ENCODE measurements at places on chromosomes 1 and 21.

DNA sequence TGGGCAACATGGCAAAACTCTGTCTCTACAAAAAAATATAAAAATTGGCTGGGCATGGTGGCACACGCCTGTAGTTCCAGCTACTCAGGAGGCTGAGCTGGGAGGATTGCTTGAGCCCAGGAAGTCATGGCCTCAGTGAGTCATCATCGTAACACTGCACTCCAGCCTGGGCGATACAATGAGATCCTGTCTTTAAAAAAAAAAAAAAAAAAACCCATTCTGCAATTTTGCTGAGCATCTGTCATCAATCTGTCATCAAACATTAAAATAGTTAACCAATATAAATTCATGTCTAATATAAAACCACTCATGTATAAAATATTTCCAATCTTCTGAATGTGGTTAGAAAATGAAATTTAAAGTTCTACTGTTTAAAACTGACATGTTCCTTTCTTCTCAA lies 56.9 kb downstream of the LPAR3 start:
- no peak for DNase-seq
- no peaks in the 10 kb centered on the region for H3K27me3 ChIP-seq
- H3K27ac ChIP-seq: no peak overlapping the region
- H3K36me3 ChIP-seq: no peaks in the 10 kb centered on the region
- no peaks in the 10 kb centered on the region for H3K4me1 ChIP-seq
- no peak overlapping the region for H3K4me3 ChIP-seq

GRCh38 chr1:6118415-6118814 lies 61.7 kb downstream of the CHD5 start:
- no peak for DNase-seq
- H3K4me1 ChIP-seq: no peaks in the 10 kb centered on the region

DNA sequence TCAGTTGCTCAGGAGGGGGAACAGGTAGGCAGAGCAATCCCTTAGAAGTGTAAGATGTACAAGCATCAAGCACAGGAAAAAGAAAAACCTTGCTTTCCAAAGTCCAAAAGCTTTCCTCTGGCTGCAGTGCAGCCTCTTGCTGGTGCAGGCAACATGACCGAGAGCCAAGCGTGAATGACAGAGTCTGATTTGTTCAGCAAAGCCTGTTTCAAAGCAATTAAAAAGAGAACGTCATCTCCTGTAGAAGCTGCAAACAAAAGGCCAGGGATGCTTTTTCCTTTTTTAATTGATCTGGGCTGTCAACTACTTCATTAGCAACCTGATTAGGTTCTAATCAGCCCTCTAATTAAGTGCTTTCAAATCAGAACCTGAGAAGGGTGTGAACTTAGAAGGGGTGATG lies 38.2 kb upstream of the PLA2G2C start:
- H3K4me3 ChIP-seq: no peak overlapping the region
- H3K27ac ChIP-seq: no peak overlapping the region
- no peak for DNase-seq

DNA sequence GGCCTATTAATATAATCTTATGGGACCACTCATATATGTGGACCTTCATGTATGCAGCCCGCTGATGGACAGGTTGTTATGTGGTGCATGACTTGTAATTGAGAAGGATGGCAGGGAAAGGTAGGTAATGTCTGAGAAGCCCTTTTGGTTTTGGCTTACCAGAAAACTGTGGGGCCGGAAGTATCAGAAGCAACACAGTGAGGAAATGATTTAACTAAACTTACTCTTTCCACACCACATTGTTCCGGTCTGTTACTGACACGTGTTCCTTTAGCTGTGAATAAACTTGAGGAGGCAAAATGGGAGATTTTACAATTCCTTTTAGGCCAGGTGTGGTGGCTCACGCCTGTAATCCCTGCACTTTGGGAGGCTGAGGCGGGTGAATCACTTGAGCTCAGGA lies 32.4 kb downstream of the KIF1B start:
- DNase-seq: no peak
- H3K27ac ChIP-seq: no peak overlapping the region
- peaks cover 36% of the 10 kb centered on the region for H3K4me1 ChIP-seq
- H3K27me3 ChIP-seq: no peaks in the 10 kb centered on the region

- DNase-seq: no peak
- no peak overlapping the region for H3K4me3 ChIP-seq
- H3K27me3 ChIP-seq: no peaks in the 10 kb centered on the region
- H3K27ac ChIP-seq: peak overlapping the region; percentile 32
- no peaks in the 10 kb centered on the region for H3K4me1 ChIP-seq
Observed at GRCh38 chr1:206633708-206634121, 1.6 kb upstream of the DYRK3 start.

- DNase-seq: no peak
- no peak overlapping the region for H3K27ac ChIP-seq
- H3K36me3 ChIP-seq: no peaks in the 10 kb centered on the region
- peaks cover 34% of the 10 kb centered on the region for H3K27me3 ChIP-seq
Observed at GRCh38 chr1:18120638-18121037, 13.0 kb downstream of the IGSF21 start.

DNA sequence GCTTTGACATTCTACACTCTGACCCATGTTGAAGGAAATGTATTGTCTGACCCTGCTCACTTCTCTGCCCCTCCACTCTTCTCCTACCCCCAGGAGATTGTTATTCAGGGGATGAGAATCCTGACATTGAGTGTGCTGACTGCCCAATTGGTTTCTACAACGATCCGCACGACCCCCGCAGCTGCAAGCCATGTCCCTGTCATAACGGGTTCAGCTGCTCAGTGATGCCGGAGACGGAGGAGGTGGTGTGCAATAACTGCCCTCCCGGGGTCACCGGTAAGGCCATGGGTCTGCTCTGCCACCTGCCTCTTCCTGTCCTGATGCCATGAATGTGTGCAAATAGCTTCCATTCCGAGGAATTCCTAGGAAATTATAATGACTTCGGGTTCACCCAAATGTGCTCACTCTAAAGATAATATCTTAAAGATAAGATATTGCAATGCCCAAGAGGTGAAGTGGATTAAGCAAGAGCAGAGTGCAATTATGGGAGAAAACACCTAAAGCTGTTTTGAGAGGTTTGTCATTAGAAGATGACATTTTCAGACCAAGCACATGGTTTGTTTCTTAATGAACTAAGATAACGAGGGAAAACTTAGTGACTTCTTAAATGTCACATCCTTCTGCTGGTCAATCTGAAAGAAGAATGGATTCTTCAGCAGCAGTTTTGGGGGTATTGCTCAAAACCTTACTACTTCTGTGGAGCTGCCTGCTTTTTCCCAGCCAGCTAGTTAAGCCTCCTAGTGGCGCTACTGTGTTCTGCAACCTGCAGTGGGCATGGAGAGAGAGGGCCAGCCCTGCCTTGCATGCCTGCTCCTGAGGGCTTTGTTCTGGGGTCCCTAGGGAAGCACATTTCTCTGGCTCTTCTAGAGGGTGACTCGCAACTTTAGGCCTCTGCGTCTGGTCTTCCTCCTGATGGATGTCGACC lies 41.6 kb downstream of the LAMC2 start:
- no peak overlapping the region for H3K4me3 ChIP-seq
- H3K27me3 ChIP-seq: no peaks in the 10 kb centered on the region
- H3K4me1 ChIP-seq: no peaks in the 10 kb centered on the region

GRCh38 chr1:193654951-193655735 lies 468.7 kb upstream of the B3GALT2 start:
- no peaks in the 10 kb centered on the region for H3K36me3 ChIP-seq
- H3K4me3 ChIP-seq: no peak overlapping the region
- no peaks in the 10 kb centered on the region for H3K4me1 ChIP-seq
- peak; percentile 78 for DNase-seq

DNA sequence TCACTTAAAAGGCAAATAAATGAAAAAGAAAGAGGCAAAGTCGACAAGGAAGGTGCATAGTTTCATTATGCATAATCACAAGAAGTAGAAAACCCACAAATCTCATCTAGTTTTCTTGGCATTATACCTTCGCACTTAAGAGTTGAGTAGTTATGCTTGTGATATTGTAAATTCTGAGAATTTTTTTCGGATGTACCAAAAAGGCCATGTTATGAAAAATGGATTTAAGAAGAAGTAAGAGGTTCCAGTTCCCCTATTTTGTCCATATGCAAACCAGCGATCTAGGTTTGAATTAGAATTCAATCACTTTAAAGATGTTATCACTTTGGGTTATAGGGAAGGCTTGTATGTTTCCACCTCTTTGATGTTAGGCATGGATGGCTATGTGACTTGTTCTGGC lies 7.9 kb upstream of the ERICH3 start:
- no peak overlapping the region for H3K4me3 ChIP-seq
- no peaks in the 10 kb centered on the region for H3K4me1 ChIP-seq
- H3K27me3 ChIP-seq: no peaks in the 10 kb centered on the region
- H3K36me3 ChIP-seq: no peaks in the 10 kb centered on the region
- H3K27ac ChIP-seq: no peak overlapping the region

GRCh38 chr1:41496080-41497055 lies 11.9 kb upstream of the EDN2 start:
- peaks cover 30% of the 10 kb centered on the region for H3K4me1 ChIP-seq
- DNase-seq: peak; percentile 86
- H3K27me3 ChIP-seq: no peaks in the 10 kb centered on the region
- H3K27ac ChIP-seq: peak overlapping the region; percentile 91

DNA sequence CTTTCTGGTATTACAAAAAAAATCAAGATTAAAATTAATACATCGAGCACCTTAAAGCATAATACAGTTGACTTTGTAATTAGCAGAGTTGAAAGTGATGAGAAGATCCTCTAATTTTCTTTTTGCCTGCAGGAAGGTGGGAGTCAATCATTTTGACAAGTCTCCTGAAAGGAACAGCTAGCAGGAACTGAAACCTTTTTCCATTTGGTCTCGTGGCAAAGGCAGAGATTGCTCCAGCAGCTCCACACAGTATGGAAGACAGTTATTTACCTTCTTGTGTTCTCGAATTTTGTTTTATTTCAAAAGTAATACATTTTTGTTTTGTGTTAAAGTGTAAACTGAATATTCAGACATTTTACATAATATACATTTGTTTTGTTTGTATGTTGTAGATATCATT lies 7.7 kb downstream of the S100PBP start:
- DNase-seq: no peak
- H3K4me3 ChIP-seq: no peak overlapping the region
- no peaks in the 10 kb centered on the region for H3K4me1 ChIP-seq
- no peak overlapping the region for H3K27ac ChIP-seq
- no peaks in the 10 kb centered on the region for H3K27me3 ChIP-seq

GRCh38 chr1:109980324-109981003 lies 4.1 kb upstream of the AHCYL1 start:
- no peaks in the 10 kb centered on the region for H3K27me3 ChIP-seq
- H3K4me1 ChIP-seq: no peaks in the 10 kb centered on the region
- no peak overlapping the region for H3K4me3 ChIP-seq
- DNase-seq: no peak

- no peaks in the 10 kb centered on the region for H3K4me1 ChIP-seq
- DNase-seq: no peak
- no peak overlapping the region for H3K27ac ChIP-seq
- H3K27me3 ChIP-seq: no peaks in the 10 kb centered on the region
- H3K4me3 ChIP-seq: no peak overlapping the region
Observed at GRCh38 chr1:205162301-205162700, 40.5 kb upstream of the RBBP5 start.

All from heart left ventricle (tissue), 16 donors.